Fibroblast of the conjunctiva (primary cell): ENCODE measurements at places on chromosomes 12 and 14.

GRCh38 chr14:63893701-63894458, 41.1 kb downstream of the SYNE2 start:
- DNase-seq: peak; percentile 93

GRCh38 chr14:20384321-20384720, 29.0 kb downstream of the TEP1 start:
- no peak for DNase-seq

DNA sequence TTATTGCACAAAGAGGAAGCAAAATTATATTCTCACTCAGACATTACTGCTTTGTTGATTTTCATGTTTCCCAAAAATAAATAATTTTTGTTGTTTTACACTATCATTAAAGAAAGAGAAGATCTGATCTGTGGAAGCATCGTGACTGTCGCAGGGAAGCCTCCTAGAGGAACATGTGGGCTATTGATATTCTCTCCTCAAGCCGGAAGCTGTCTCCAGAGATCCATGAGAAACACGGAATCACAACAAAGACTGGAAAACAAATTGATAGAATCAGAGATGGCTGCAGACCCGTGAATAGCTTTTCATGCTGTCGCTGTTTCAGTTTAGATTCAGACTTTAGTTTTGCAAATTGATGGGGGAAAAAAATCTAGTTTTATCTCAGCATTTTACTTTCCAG, 235.2 kb upstream of the TMPO start:
- DNase-seq: no peak

GRCh38 chr12:50572287-50572686, 67.5 kb downstream of the DIP2B start:
- peak; percentile 86 for DNase-seq

DNA sequence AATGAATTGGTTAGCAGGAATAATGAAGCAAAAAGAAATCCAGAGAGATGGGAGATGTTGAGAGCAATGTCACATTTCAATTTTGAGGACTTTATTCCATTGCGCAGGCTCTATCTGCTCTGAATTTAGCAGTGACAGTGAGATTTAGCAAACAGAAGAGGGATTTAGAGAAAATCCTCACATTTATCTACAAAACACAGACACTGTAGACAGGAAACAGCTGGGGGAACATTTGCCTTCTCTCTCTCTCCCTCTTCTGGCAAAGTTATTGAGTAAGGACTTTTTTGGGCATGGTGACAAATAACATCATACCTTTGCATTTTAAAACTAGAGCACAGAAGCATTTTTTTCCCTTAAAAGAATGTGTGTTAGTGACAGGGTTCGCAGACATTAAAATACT, at the start of gene IGF1:
IGF1 (minus strand) TSS at position 158 of the 400 bp plus-strand sequence. CDS start 182 bp downstream, outside the sequence.
- no peak for DNase-seq

DNA sequence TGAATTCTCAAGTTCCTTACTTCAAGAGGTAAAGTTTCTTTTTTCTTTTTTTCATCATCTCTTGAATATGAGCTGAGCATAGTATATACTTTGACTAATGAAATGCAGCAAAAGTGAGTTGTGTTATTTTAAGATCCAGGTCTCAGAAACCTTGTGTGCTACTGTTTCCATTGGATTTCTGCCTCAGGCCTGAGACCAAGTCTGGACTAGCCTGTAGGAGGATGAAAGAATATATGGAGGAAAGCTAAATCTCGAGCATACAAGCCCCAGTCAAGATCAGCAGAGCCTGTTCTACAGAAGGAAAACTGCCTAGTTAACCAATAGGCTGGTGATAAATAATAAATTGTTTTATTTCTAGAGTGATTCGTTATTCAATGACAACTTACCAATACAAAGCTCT, 652.5 kb downstream of the C12orf50 start:
- no peak for DNase-seq

DNA sequence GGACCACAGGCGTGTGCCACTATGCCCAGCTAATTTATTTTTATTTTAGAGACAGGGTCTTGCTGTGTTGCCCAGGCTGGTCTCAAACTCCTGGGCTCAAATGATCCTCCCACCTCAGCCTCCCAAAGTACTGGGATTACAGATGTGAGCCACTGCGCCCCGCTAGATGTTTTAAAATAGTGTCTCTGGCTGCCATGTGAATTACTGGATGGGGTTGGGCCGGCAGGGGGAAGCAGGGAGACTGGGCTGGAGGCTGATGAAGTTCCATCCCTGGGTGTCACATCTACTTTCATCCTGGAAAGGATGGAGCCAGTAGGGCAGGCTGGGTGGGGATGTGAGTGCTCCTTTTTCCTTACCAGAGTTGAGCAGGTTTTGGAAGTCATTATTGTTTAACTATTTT, 46.1 kb downstream of the DNAH10 start:
- no peak for DNase-seq

GRCh38 chr12:9980126-9980525, 8.9 kb downstream of the CLEC12A start:
- no peak for DNase-seq

- no peak for DNase-seq
Observed at GRCh38 chr12:116675339-116676107, 62.3 kb downstream of the SPRING1 start.

- no peak for DNase-seq
Observed at GRCh38 chr14:102910442-102910841, 12.0 kb upstream of the AMN start.

DNA sequence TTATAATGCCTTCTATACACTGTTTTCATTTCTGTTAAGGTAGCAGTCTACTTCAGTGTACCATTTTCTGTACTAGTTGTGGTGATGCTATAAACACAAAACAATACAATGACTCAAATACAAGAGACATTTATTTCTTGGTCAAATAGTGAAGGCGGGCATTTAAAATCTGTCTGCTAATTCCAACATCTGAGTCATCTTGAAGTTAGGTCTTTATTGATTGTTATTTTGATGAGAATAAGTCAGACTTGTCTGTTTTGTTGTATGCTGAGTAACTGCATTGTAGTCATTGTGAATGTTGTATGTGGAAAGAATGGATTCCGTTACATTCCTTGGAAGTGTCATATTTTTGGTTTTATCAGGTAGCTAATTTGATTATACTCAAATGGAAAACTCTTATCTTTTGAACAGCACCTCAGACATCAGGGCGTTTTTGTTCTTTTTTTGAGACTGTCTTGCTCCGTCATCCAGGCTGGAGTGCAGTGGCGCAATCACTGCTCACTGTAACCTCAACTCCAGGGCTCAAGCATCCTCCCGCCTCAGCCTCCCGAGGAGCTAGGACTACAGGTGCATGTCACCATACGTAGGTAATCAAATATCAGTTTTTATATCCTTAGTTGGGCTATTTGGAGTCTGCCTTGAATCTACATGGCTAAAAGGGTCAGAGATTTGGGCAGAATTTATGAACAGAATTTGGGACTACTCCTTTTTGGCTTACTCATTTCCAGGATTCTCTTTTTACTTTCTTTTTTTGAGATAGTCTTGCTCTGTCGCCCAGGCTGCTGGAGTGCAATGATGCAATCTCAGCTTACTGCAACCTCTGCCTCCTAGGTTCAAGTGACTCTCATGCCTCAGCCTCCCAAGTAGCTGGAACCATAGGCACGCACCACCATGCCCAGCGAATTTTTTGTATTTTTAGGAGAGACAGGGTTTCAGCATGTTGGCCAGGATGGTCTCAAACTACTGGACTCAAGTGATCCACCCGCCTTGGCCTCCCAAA, 56.8 kb downstream of the PAPLN start:
- no peak for DNase-seq

GRCh38 chr12:80400571-80400991, 43.5 kb upstream of the PTPRQ start:
- DNase-seq: no peak

GRCh38 chr14:31060253-31060875, 34.2 kb upstream of the STRN3 start:
- no peak for DNase-seq

- DNase-seq: no peak
Observed at GRCh38 chr12:42021469-42021868, 123.2 kb downstream of the GXYLT1 start.

DNA sequence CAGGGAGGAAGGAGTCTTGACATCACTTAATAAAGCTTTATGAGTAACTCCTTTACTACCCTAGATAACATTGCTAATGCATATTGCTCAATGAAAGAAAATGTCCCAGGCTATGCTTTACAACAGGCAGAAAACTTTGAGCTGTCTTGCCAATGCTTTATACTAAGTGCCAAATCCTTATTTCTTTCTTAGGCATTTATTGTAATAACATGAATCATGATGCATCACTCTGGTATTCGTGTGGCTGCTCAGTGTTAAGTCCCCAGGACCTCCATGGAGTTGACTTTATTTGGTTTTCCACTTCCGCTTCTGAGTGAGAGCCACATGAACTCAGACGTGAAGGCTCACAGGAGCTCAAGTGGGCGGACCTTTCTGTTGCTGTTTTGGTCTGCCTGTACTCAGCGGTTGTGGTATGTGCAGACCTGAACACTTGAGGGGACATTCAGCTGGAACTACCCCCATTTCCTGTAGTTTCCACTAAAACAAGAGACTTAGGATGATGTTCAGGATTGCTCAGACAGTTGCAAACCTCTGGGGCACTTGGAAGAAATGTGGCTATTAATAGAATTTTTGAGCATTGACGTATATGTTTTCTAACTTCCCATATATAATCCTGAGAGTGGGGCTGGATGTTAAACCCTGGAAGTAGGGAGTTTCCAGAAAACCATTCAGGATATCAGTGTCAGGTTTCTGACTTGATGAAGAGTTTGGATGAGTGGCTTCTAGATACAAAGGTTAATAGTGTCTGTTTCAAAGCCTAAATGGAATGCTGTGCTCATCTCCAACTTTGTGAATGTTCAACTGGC, 258.6 kb downstream of the MSRB3 start:
- DNase-seq: peak; percentile 99

GRCh38 chr14:99257673-99258221, 14.2 kb downstream of the BCL11B start:
- no peak for DNase-seq

- no peak for DNase-seq
Observed at GRCh38 chr14:60153991-60154390, 11.2 kb downstream of the DHRS7 start.

- no peak for DNase-seq
Observed at GRCh38 chr12:59911516-59911915, 315.7 kb downstream of the SLC16A7 start.

- no peak for DNase-seq
Observed at GRCh38 chr14:38138473-38139138, 69.1 kb upstream of the SSTR1 start.

DNA sequence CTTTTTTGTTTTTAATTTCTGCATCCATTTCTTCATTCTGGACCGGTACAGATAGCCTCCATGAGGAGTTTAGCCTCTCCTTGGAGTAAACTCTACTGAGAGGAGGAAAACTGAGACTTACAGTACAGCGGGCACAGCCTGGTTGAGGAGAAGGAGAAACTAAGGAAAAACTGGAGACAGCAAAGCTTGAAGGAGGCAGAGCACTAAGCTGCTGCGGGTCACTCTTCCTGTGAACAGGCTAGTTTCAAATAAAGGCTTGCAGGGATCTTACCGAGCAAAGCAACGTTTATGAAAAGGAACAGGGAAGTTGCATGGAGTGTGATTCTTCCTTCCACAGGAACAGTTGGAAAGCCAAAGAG, 348 bp upstream of the SSTR1 start:
- no peak for DNase-seq

DNA sequence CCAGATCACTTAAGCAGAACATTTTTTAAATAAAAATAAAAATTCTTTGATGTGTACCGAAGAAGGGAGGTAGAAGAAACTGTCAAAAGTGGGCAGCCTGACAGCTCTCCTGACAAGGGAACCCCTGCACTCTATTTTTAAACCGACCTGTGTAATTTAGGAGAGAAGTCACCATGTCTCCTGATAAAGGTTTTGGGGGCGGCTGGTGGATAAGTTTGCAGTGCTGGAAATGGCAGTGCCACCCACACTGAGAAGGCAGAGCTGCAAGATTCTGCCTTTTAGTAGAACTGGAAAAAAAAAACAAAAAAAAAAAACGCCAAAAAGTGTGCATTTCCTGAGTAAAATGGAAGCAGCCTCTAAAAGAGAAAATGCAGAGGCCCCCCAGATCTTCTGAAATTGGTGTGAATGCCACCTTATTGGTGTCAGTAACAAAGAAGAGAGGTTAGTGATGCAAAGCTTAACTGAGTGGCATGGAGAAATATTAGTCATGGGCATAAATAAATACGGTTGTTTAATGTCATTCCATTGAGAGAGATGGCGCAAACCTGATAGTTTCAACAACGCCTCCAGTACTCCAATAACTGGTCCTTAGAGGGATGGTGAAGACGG, 24.7 kb downstream of the DUSP6 start:
- DNase-seq: no peak

GRCh38 chr12:41190338-41190737, 2.2 kb downstream of the PDZRN4 start:
- no peak for DNase-seq

DNA sequence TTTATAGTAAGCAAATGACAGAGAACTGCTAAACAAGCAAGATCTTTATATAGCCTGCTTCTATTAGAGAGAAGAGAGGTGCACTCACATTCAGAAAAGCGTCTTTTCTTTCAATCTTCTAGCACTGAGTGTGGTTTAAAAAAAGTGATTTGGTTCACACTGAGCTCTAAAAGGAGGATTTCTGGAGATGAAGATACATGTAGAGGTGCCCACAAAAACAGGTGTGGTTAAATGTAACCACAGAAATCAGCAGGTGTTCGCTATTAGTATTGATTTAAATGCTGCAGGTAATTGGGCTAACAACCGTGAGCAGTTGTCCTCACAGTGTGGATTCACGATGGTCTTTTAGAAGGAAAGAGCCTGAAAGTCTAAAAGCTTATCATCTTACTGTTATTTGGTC, 10.7 kb downstream of the PKP2 start:
- no peak for DNase-seq

DNA sequence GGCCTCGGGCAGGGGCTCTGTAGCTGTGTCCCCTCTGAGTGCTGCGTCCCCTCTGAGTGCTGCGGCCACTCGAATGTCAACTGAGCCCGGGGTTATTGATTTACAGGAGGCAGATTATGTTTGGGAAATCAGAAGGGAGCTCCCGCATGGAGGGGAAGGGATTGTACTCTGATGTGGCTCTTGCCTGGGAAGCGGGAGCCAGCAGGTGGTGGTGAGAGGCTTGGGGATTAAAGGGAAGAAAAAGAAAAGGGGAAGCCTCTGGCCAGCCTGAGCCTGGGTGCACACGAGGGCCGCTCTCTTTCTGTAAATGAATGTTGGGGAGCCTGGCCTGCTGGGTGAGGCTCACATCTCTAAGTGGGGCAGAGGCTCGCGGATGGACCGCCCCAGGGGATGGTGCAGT, 143.7 kb downstream of the AACS start:
- DNase-seq: no peak

GRCh38 chr12:102958073-102958829, 777 bp downstream of the ASCL1 start:
- no peak for DNase-seq
